ENCODE measurements at places on chromosomes 16 and 17.

DNA sequence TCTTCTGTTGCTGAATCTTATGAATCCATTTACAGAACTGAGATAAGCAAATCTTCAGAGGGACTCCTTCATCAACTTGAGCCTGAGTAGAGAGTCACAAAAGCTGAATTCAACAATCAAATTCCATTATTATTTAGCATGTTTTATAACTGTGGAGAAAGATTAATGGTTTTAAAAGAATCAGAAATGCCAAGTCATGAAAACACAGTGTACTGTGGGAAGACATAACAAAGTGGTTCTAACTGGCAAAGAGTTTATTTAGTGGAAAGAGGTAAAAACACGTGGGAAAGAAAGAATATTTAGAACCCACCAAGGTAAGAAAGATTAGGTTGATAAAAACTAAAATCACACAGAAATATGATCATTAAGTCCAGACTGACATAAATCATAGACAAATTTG, 5.0 kb downstream of the ERI2 start:
- no peak for DNase-seq

- no peak for DNase-seq
These were observed 26.3 kb downstream of the SPECC1 start for GRCh38 chr17:20035501-20035900.

GRCh38 chr17:4895657-4896331, 3.5 kb upstream of the C17orf107 start:
- peak; percentile 67 for DNase-seq

DNA sequence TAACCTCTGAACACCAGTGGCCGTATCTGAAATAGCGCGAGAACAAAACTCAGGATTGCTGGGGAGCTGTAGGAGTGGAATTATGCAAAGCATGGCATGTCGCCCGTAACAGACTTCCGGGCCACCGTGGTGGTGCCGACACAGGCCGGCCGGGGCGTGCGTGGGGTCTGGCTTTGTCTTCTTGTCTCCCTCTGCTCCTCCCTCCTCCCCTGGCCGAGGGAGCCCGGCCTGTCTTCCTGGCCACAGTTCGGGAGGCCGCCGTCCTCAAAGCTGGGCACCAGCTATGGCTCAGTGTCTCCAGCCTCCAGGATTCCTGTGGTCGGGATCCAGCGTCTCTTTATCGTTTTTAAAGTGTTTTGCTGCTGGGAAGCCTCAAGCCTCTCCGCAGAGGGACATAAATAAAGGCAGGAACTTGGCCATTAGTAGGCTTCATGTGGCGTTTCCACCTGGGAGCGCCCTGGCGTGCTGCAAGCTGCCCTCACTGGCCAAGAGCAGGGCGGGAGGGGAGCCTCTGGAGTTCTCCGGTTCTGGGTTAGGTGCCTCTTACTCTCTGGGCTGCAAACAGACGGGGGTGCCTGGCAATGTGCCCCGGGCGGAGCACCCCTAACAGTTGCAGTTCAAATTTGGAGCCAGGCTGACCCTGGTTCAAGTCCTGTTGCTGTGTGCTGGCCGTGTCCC, 22.0 kb upstream of the NPTX1 start:
- DNase-seq = no peak

DNA sequence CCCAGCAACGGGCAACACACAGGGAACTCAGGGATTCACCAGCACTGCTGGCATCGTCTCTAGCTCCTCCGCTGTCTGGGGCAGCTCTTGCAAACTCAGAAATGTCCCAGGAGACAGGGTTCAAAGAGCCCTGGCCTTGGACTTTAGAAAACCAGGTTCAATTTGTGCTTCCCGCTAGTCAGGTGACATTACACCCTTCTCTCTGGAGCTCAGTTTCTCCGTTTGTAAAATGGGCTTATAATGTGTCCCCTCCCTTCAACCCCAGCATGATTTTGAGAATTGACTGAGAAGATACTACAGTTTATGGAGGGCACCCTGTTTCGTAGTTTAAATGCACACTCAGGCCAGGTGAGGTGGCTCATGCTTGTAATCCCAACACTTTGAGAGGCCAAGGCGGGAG, 1.9 kb upstream of the MYCBPAP start:
- no peak for DNase-seq

GRCh38 chr17:76492989-76493501, 8.2 kb downstream of the RHBDF2 start:
- peak; percentile 99 for DNase-seq

DNA sequence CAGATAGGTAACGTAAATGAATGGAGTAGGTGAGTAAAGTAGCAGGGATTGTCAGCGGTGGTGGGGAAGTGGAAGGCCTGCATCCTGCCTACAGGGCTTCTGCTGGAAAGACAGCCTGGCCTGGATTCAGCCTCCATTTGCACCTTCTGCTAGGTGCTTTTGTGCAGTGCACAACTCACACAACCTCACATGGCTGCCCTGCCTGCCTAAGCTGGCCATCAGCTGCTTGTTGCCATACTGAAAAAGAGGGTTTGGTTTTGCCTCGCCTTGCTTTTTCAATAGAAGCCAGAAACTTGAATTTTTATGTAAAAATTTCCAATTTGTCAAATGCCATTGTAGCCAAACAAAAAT, 36.3 kb downstream of the SOST start:
- DNase-seq = no peak

GRCh38 chr16:22217890-22218730, 12.0 kb downstream of the EEF2K start:
- peak; percentile 32 for DNase-seq

GRCh38 chr17:68249354-68249765, 1.5 kb downstream of the AMZ2 start:
- peak; percentile 63 for DNase-seq

- DNase-seq = peak; percentile 18
These were observed 421.1 kb upstream of the C16orf82 start for GRCh38 chr16:26645614-26646013.
